ENCODE measurements at places on chromosomes 6 and 20. TPM values are rescaled to one million over a fixed set of nuclear protein-coding genes. Genes with fewer than 3 reads are reported as not detected.

GRCh38 chr6:34585108-34585507 lies 29.0 kb upstream of the SPDEF start:
- DNase-seq: no peak

DNA sequence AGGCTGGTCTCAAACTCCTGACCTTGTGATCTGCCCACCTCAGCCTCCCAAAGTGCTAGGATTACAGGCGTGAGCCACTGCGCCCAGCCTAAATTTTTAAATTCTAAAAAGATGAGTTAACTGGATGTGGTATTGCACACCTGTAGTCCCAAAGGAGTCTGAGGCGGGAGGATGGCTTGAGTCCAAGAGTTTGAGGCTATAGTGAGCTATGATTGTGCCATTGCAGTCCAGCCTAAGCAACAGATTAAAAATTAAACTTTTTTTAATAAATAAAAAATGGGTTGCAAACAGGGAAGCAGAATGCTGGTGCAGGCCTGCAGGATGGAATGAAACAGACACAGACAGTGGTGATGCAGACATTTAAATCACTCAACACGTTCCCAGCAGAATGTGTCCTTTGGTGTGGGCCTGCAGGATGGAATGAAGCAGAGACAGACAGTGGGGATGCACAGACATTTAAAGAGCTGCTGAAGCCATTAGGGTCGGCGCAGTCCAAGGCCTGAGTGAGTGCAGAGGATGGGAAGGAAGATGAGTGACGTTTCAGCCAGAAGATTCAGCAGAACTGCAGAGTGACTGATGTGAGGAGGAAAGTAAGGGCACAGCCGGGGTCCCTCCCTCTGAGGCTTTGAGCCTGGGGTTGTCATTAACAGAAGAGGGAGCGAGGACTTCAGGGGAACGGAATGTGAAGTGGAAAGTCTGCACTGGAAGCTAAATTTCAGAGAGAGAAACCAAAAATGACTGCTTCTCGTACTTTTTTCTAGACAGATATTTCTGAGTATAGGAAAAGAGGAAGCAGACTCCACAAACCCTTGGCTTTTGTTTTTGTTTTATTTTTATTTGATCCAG lies 117.5 kb downstream of the RIN2 start:
- no peak for DNase-seq

- DNase-seq: no peak
Measured at GRCh38 chr6:25277857-25278256, 1.3 kb upstream of the CARMIL1 start.

- no peak for DNase-seq
Measured at GRCh38 chr6:20202699-20203302, 9.5 kb downstream of the MBOAT1 start.

- DNase-seq: no peak
Measured at GRCh38 chr6:12163744-12164507, 126.2 kb upstream of the EDN1 start.

GRCh38 chr6:155010940-155011339 lies 15.8 kb downstream of the TIAM2 start:
- DNase-seq: no peak

DNA sequence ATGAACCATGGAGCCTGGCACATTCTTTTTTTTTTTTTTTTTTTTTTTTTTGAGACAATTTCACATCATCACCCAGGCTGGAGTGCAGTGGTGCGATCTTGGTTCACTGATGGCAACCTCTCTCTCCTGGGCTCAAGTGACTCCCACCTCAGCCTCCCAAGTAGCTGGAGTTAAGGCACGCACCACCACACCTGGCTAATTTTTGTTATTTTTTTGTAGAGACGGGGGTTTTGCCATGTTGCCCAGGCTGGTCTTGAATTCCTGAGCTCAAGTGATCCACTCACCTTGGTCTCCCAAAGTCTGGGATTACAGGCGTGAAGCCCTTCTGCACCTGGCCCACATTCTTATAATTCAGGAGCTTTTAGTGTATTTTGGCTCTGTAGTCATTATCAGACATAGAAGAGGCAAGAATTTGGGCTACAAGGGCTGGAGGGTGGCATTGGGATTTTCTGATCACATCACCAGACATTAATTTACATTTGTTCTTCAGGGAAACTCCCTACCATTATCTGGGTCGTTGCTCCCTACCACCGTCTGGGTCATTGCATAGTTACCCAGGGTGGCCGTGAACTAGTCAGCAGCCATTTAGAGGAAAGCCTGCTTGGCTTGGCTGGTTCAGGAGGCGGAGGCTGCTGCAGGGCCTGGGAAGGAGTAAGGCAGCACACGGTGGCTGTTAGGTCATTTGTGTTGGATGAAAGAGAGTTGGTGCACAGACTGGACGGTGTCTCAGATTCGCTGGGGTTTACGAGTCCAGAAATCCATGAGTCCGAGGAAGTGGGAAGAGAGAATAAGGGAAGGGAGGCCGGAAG lies 17.6 kb downstream of the ARID1B start:
- DNase-seq: no peak

GRCh38 chr20:57993716-57994431 lies 234.6 kb downstream of the ANKRD60 start:
- no peak for DNase-seq

- no peak for DNase-seq
Measured at GRCh38 chr6:122660296-122660695, 50.1 kb downstream of the PKIB start.

- peak; percentile 88 for DNase-seq
Measured at GRCh38 chr20:20743511-20744169, 31.2 kb upstream of the RALGAPA2 start.

DNA sequence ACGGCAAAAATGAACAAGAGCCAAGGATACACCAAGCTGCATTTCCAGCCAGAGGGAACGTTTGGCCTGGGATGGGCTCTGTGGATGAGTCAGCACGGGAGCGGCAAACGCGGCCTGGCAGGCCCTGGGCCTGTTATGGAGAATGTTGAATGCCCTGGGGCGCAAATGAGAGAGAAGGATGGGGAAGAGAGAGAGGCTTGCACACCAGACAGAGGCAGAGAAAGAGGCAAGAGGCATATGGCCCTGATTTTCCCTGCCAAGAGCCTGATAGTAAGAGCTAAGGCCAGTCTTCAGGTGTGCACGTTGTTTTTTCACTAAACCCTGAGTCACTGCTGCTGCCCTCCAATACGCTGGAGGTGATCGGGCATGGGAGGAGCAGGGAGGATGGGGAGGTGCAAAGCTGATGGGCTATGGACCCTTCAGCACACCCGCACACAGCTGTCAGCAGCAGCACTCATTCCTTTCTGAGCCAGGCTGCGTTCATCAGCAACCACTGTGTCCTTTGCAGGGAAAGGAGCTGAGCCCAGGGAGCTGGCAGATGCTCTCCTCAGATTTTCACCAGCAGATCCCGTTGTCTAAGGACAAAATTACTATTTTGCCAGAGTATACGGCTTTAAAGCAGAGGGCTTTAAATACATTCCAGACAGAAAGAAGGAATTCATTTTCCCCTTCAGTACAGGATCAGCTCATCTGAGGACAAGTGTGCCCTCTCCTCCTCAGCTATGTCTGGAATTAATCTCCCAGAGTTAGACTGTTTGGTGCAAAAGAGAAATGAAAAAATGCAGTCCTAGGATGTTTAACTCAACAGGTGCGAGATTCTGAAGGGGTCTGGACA lies 61.7 kb upstream of the SLC22A23 start:
- DNase-seq: no peak

DNA sequence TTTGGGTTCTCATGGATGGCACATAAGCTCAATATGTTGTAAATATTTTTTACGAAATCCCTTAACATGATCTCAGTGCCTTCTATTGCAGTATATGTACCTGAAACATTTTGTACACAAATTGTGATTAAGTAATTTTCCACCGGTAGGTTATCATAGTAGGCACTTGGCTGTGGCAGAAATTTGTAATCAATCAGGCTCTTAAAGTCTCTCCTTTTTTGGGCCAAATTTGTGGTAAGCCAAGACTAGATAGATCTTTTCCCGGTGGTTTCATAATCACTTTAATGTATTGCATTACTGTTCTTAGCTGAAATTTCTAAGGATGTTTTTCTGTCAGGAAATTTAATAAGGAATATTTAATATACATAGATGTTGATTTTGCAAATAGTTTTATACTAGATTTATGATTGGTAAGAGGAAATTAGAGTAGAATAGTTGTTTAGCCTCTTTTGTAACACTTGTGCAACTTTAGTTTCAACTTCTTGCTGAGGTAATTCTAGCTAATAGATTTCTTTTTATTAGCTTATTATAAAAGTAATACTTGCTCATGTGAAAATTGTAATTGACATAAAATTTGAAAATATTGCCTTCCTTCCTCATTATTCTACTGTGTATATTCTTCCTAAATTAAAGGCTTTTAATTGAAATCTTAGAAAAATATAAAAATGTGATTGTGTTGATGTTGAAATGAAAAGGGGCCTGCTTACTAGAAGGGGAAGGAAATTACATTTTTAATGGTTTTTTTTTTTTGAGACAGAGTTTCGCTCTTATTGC lies 3.2 kb downstream of the PCMT1 start:
- DNase-seq: no peak

- DNase-seq: no peak
Measured at GRCh38 chr6:31086788-31087440, 25.5 kb downstream of the C6orf15 start.

DNA sequence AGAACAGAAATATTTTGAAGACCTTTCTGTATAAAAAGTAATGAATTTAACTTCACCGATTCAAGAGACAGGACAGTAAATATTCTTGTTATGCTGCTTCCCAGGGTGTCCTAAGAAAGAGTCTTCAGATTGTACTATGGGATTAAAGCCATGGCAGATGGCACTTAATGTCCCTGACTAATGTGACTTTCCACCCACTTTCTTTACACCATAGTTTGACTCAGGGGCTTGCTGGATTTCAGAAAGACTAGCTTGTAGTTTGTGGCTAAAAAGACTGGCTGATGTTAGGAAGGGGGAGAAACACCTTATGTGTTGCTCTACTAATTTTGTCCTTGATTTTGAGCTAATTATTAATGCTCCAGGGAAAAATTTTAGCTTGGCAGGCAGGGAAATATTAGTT lies 75.9 kb downstream of the UTRN start:
- no peak for DNase-seq

- DNase-seq: no peak
Measured at GRCh38 chr6:7432391-7433120, 42.9 kb downstream of the RIOK1 start.

GRCh38 chr6:134389129-134389528 lies 71.2 kb upstream of the SGK1 start:
- DNase-seq: no peak

- DNase-seq: peak; percentile 4
Measured at GRCh38 chr6:145960918-145961589, 3.1 kb downstream of the SHPRH start.

GRCh38 chr6:135791441-135791840 lies 60.1 kb upstream of the PDE7B start:
- DNase-seq: no peak

GRCh38 chr20:53914091-53914780 lies 156.2 kb downstream of the BCAS1 start:
- no peak for DNase-seq

DNA sequence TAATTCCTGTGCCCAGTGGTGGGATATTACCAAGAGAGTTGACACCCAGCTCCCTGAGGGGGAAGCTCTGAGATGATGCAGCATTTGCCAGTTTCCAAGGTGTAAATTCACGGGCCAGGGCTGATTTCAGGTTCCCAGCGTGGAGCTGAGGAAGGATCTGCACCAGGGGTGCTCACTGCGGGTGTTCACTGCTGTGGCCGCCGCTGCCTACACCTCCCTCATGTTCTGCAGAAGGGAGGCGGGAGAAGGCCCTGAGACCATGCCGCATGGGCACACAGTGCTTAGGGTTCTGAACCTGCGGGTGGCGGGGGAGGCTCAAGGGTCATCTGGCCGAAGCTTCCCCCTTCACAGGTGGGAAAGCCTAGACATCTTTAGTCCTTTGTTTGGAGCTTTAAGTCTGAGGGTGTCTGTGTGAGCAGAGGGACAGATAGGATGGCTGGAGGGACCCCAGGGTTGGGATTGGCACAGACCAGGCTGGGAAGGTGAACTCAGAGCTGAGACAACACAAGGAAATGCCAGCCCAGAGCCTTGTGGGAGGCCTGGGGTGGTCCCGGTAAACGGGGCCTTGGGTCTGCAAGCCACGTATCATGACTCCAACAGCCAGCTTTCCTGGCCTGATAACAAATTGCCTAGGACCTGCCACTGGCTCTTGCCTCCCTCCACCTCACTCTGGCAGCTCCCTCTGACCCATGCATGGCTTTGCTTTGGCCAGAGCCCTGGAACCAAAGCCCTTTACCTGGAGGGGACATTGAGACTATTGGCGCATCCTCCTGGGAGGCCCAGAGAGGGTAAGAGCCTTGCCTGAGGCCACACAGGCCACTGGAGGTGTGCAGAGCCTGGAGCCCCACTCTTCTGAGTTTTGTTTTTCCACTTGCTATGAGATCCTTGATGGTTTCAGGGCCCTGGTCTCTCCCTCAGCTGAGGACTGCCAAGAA lies 40.4 kb downstream of the SYNJ2 start:
- DNase-seq: no peak

- DNase-seq: no peak
Measured at GRCh38 chr20:61939691-61940360, 125.9 kb downstream of the TAF4 start.

DNA sequence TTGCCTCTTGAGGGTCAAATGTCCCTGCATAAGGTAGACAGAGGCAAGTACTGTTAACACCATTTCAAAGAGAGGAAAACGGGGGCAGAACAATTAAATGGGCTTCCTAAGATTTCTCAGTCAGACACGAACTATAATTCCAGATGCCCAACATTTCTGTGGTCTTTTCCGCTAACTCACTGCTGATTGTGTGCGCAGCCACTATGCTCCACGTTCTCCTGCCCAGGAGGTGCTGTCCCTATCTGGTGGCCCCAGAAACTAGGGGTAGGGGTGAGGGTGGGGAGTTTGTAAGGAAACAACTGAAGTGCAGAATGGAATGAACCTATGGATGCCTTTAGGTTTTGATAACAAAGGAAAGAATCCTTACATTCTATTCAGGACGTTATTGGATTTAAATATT lies 86.1 kb upstream of the BACH2 start:
- DNase-seq: no peak

DNA sequence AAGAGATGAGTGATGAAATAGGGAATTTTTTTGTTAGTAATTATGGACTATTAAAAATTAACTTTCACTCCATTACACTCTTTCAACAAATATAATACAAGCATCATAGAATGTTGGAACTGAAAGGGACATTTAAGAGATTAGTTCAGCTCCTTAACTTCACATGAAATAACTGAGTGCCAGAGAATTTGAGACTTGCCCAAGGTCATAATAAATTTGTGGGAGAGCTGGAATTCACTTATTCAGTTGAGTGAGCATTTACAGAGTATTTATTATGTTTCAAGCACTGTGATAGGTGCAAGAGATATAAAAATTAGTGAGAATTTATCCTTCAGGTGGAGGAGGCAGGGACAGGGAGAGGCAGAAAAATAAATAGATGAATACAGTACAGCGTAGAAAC lies 154.6 kb downstream of the KCNQ5 start:
- no peak for DNase-seq

- DNase-seq: peak; percentile 23
Measured at GRCh38 chr6:108797951-108798669, 50.1 kb upstream of the ARMC2 start.

GRCh38 chr20:22962567-22963439 lies 72.3 kb upstream of the SSTR4 start:
- no peak for DNase-seq

GRCh38 chr6:10403385-10404106 lies 11.3 kb downstream of the TFAP2A start:
- DNase-seq: no peak

The RIPPLY2 gene
- not detected for polyA plus RNA-seq

The OXT gene
- not detected for polyA plus RNA-seq

The MCCD1 gene
- not detected for polyA plus RNA-seq

The GSTA3 gene
- polyA plus RNA-seq: 0.51 TPM

The WASF1 gene
- polyA plus RNA-seq: 20.3 TPM

The PSORS1C2 gene
- not detected for polyA plus RNA-seq

The FAM217A gene
- polyA plus RNA-seq: 2.4 TPM

The KCNK16 gene
- polyA plus RNA-seq: 0.33 TPM

The MANEA gene
- polyA plus RNA-seq: 26.8 TPM

The PEX3 gene
- 42.7 TPM for polyA plus RNA-seq

The FAM162B gene
- 97.0 TPM for polyA plus RNA-seq

All from right lung (tissue), 10 donors.